ENCODE measurements at places on chromosomes 7 and 10. TPM values are rescaled to one million over a fixed set of nuclear protein-coding genes. Genes with fewer than 3 reads are reported as not detected.
A peak's percentile ranks its signal among the peaks of the same experiment; 100 is the strongest.

C7orf57 gene
- total RNA-seq, result 2.5 TPM

- no peak overlapping the region for H3K27ac ChIP-seq
- no peaks in the 10 kb centered on the region for H3K36me3 ChIP-seq
- H3K4me1 ChIP-seq, result no peaks in the 10 kb centered on the region
- no peak overlapping the region for H3K4me3 ChIP-seq
- no peak for DNase-seq
Observed at GRCh38 chr10:119281581-119282071, 74.3 kb downstream of the GRK5 start.

- 0 out of 2 replicates have a peak overlapping the region, but pooled peaks have one; percentile 9 for H3K27ac ChIP-seq
- H3K27me3 ChIP-seq, result no peaks in the 10 kb centered on the region
- no peak for DNase-seq
- peaks cover 17% of the 10 kb centered on the region for H3K36me3 ChIP-seq
Observed at GRCh38 chr10:103141950-103142349, 51.1 kb downstream of the NT5C2 start.

THSD7A gene
- total RNA-seq, result 4.0 TPM

GRCh38 chr7:130958846-130959245 lies 224.8 kb upstream of the KLF14 start:
- DNase-seq, result no peak
- H3K4me1 ChIP-seq, result peaks cover 38% of the 10 kb centered on the region
- H3K27me3 ChIP-seq, result no peaks in the 10 kb centered on the region
- H3K36me3 ChIP-seq, result peaks cover 36% of the 10 kb centered on the region
- H3K27ac ChIP-seq, result peak overlapping the region; percentile 97

DNA sequence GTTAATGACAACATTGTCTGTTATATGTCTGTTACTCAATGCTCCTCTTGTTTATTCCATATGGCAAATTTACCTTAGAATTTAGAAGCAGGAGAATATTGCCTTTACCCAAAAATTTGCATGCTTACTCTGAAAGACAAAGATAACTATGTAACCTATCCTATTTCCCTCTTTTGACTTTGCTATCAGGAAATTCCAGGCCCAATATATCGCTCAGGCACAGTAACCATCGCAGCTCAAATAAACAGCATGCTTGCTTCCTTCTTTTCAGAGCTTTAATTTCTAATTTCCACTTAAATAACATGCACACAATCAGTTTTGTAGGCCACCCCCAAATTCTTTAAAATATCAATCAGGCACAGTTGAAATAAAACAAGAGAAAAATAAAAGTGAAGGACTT lies 57.8 kb downstream of the EBLN1 start:
- no peak overlapping the region for H3K27ac ChIP-seq
- H3K36me3 ChIP-seq, result no peaks in the 10 kb centered on the region
- H3K27me3 ChIP-seq, result no peaks in the 10 kb centered on the region
- H3K4me1 ChIP-seq, result no peaks in the 10 kb centered on the region
- DNase-seq, result no peak

PNLIPRP3 gene
- total RNA-seq, result not detected

PIK3CG gene
- total RNA-seq, result not detected

JCAD gene
- 30.5 TPM for total RNA-seq

- no peak for DNase-seq
- H3K4me3 ChIP-seq, result no peak overlapping the region
- no peaks in the 10 kb centered on the region for H3K36me3 ChIP-seq
- no peak overlapping the region for H3K27ac ChIP-seq
- peaks cover 26% of the 10 kb centered on the region for H3K4me1 ChIP-seq
- H3K27me3 ChIP-seq, result no peaks in the 10 kb centered on the region
Observed at GRCh38 chr7:142463401-142463850, 205.6 kb upstream of the PRSS58 start.

DNA sequence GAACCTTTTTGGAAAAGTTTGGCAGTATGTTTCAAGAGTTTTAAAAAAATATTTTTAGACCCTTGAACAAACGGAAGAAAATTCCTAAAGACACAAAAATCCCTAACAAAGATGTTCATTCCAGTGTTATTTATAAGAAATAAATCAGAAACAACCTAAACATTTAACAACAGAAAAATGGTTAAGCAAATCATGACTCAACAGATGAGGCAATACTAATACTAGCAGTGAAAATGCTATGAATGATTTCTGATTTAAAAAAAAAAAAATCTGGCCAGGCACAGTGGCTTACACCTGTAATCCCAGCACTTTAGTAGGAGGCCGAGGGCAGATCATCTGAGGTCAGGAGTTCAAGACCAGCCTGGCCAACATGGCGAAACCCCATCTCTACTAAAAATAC lies 61.0 kb downstream of the ARHGAP12 start:
- no peak for DNase-seq
- no peak overlapping the region for H3K4me3 ChIP-seq
- no peaks in the 10 kb centered on the region for H3K36me3 ChIP-seq
- H3K27ac ChIP-seq, result peak overlapping the region; percentile 43
- H3K4me1 ChIP-seq, result 0 out of 2 replicates have a peak, but pooled peaks cover 6% of the 10 kb centered on the region

DLX6 gene
- not detected for total RNA-seq

- no peaks in the 10 kb centered on the region for H3K4me1 ChIP-seq
- no peaks in the 10 kb centered on the region for H3K36me3 ChIP-seq
- no peak overlapping the region for H3K27ac ChIP-seq
- no peak overlapping the region for H3K4me3 ChIP-seq
- no peak for DNase-seq
- no peaks in the 10 kb centered on the region for H3K27me3 ChIP-seq
Observed at GRCh38 chr7:28503396-28503795, 91.1 kb downstream of the CREB5 start.

GRCh38 chr7:133584956-133585668 lies 332.2 kb downstream of the EXOC4 start:
- no peak overlapping the region for H3K4me3 ChIP-seq
- no peaks in the 10 kb centered on the region for H3K36me3 ChIP-seq
- no peaks in the 10 kb centered on the region for H3K27me3 ChIP-seq
- H3K4me1 ChIP-seq, result no peaks in the 10 kb centered on the region
- H3K27ac ChIP-seq, result no peak overlapping the region
- DNase-seq, result no peak

DNA sequence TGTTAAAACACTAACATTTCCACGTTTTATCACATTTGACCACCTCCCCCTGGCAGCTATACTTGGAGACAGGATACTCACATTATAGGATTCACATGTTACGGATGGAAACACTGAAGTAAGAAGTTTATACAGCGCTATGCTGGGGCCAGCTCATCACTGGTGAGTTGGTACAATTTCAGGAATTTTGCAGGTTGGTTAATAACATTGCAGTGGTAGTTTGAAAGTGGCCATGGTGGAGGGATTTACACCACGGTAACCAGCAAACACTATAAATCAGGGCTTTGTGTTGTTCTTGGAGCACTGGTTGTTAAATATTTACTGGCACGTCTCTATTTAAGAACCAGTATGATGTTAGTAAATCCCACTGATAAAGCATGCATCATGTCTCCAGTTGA lies 174.0 kb downstream of the GFRA1 start:
- no peaks in the 10 kb centered on the region for H3K4me1 ChIP-seq
- H3K27ac ChIP-seq, result no peak overlapping the region
- H3K4me3 ChIP-seq, result no peak overlapping the region
- no peaks in the 10 kb centered on the region for H3K36me3 ChIP-seq
- no peak for DNase-seq
- H3K27me3 ChIP-seq, result peaks cover 40% of the 10 kb centered on the region

GSTO2 gene
- 3.3 TPM for total RNA-seq

- H3K4me1 ChIP-seq, result no peaks in the 10 kb centered on the region
- H3K4me3 ChIP-seq, result no peak overlapping the region
- no peak overlapping the region for H3K27ac ChIP-seq
- H3K27me3 ChIP-seq, result no peaks in the 10 kb centered on the region
- no peaks in the 10 kb centered on the region for H3K36me3 ChIP-seq
Observed at GRCh38 chr10:133422807-133423771, 1.3 kb downstream of the SPRN start.

DNA sequence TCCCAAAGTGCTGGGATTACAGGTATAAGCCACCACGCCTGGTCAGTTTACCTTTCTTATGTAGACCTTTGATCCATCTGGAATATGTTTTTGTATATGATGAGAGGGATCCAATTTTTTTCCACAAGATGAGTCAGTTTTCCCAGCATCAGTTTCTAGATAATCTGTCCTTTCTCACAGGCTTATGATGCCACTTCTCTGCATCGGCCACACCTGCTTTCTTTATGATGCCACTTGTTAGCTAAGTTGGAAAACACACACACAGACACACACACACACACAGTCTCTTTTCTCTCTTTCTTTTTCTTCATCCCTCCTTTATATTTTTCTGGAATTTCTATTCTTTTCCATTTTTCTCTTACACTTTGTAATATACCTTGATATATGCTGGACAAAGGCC lies 240.8 kb downstream of the BICC1 start:
- DNase-seq, result no peak
- no peaks in the 10 kb centered on the region for H3K27me3 ChIP-seq
- H3K4me3 ChIP-seq, result no peak overlapping the region
- H3K36me3 ChIP-seq, result no peaks in the 10 kb centered on the region
- H3K27ac ChIP-seq, result no peak overlapping the region

- no peaks in the 10 kb centered on the region for H3K36me3 ChIP-seq
- H3K4me1 ChIP-seq, result peaks cover 14% of the 10 kb centered on the region
- no peak for DNase-seq
- H3K4me3 ChIP-seq, result no peak overlapping the region
- H3K27ac ChIP-seq, result no peak overlapping the region
Observed at GRCh38 chr7:1715671-1716074, 45.6 kb downstream of the ELFN1 start.

- H3K4me3 ChIP-seq, result peak within 1 kb of the TSS; percentile 81
- no peaks in the 10 kb centered on the region for H3K27me3 ChIP-seq
- H3K4me1 ChIP-seq, result peaks cover 18% of the 10 kb centered on the region
- H3K27ac ChIP-seq, result peak within 1 kb of the TSS; percentile 81
- DNase-seq, result peak; percentile 93
Observed at GRCh38 chr10:5412277-5412941, at the start of gene NET1. Gene NET1, plus strand, starts transcription at chr10:5412557. Its CDS starts 136 bp downstream, at chr10:5412693.

TMEM184A gene
- total RNA-seq, result 21.4 TPM

All from PC-9 (cell line).